ENCODE measurements at places on chromosomes 2 and 18.

DNA sequence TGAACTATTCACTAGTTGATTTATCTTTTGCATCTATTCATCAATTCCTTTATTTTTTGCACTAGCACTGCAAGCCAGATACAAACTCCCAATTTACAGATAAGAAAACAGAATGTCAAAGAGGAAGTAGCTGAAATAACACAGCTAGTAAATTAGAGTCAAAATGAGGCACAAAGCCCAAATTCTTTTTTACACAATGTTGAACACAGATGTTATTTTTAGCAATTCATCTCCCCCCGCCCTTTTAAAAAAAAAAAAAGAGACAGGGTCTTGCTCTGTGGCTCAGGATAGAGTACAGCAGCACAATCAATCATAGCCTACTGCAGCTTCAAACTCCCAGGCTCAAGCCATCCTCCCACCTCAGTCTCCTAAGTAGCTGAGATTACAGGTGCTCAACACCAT is 127.8 kb downstream of the CCBE1 start:
- DNase-seq: no peak

DNA sequence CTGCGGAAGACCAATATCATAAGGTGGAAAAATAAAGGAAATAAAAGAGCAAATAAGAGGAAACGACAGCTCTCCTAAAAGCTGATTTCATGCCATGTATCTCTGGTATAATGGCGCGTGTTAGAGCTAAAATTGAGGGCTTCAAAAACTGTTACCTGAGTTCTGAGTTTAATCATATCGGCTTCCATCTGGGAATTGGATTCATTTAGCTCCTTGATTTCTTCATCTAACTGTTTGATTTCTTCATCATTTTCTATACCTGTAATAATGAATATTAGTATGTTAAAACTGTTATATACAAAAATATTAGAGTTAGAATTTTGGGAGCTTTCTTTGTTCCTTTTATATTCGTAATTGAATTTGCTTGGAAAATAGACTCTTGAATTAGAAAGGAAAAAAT is 57.2 kb upstream of the PXDN start:
- no peak for DNase-seq

GRCh38 chr2:88845772-88846661 is 154.5 kb downstream of the RPIA start:
- DNase-seq: no peak

DNA sequence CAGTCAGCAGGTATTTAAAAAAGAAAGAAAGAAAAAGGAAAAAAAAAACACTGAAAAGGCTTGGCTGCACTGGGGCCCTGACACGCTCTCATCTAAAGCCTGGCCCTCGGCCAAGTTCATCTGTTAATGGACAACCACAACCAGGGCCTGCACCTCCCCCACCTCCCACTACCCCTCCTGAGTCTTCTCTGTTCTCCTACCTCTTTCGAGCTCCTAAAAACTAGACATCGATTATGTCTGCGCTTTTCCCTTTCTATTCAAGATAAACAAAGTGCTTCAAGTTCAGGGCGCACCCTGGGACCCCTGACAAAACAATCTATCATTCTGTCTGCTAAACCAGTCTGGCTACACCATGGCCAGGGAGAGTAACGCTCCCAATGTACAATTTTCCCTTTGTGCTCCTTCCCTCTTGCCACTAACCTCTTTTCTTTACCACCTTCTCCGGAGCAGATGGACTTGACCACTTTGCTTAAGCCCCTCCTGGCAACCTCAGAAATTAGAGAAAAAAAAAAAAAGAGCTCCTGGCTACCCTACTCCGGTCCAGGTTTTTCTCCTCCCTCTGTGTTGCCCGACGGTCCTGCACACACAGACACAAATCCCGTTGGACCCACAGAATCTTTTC is 22.7 kb downstream of the BCL11A start:
- peak; percentile 53 for DNase-seq

DNA sequence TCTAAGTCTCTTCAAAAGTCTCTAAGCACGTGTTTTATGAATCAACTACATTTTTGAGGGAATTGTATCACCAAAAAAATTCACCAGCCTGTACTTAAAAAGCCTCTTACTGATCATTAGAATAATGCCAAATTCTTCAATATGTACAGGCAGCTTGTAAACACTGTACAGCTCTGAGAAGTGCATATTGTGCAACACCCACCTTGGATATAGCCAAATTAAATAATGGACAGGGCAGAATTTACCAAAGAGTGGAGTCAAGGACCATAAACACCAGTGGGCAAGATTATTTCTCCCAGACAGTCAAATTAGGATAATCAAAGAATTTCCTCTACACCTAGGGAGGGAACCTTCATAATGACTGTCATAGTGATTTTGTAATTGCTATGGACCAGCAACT is 338.2 kb downstream of the NR4A2 start:
- DNase-seq: no peak

DNA sequence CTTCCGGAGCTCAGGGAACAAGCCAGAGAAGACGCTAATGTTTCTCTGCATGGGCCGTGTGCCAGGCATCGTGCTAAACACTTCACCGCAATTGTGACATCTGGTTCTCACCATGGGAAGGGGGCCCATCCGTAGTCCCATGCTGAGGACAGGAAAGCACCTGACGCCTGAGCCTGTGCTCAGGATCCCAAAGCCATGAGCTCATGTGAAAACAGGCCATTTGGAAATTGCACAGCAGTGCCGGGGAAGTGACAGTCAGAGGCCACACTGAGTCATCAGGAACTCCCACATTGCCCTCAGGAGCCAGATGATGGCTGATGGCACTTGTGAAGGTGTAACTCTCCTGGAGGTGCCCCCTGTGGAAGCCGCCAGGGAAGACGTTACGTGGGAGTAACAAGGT is 141.0 kb downstream of the INHBB start:
- DNase-seq: no peak

GRCh38 chr2:138730497-138731030 is 49.6 kb downstream of the NXPH2 start:
- DNase-seq: no peak

- no peak for DNase-seq
These were observed 125.4 kb downstream of the VWA3B start for GRCh38 chr2:98212092-98213000.

DNA sequence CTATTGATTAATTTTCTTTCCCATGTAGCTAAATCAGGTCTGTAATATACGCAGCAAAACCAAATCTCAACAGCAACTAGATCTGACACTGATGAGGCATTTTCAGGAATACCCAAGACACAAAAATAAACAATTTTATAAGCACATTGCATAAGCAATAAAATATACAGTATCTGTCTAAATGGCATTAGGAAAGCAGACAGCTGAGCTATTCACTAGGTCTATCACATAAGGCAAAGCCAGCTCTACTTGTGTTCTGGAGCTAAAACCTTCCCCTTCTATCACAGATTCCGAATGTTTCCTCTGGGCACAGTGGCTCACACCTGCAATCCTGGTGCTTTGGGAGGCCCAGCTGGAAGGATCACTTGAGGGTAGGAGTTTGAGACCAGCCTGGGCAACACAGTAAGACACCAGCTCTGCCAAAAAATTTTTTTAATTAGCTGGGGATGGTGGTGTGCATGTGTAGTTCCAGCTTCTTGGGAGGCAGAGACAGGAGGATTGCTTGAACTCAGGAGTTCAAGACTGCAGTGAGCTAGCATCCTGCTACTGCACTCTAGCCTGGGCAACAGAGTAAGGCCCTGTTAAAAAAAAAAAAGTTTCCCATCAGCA is 21.1 kb downstream of the PTPN2 start:
- no peak for DNase-seq

- peak; percentile 34 for DNase-seq
These were observed 11.0 kb upstream of the CATIP start for GRCh38 chr2:218345491-218346236.

DNA sequence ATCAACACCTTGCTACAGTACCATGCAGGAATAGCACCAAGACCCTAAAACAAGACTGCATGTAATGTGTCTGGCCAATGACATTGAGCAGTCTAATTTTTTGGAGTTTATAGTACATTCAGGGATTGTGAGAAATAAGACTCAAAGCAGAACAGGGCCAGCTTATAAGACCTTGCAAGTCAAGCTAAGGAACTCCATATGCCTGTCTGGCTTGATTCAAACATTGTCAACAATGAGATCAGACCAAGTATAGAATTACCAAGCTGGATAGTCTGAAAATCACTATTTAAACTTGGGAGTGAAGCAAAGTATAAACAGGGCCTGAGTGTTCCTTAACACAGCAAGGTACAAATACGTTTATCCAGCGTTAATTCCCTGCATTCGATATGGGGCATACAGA is 370.9 kb downstream of the CNTNAP5 start:
- DNase-seq: no peak

DNA sequence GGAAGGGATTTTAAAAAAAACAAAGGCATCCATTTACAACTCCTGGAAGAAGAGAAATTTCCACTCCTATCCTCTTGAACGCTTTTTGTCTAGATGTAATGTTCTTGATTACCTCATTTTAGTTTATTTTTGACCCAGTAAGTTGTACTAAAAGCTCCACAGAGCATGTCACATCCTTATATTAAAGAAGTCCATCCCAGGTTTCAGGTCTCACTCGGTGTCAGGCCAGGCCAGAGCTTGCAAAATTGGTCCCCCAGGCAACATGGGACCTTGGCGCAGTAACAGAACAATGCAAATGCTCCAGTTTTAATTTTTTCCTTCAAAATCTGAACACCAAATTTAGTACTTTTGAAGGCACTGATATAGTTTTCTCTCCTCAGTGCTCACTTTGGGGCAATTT is 218.4 kb upstream of the REV1 start:
- no peak for DNase-seq

GRCh38 chr18:29979881-29980280 is 1062.7 kb downstream of the DSC3 start:
- DNase-seq: no peak

- DNase-seq: no peak
These were observed 49.2 kb upstream of the TGIF1 start for GRCh38 chr18:3400567-3401296.

DNA sequence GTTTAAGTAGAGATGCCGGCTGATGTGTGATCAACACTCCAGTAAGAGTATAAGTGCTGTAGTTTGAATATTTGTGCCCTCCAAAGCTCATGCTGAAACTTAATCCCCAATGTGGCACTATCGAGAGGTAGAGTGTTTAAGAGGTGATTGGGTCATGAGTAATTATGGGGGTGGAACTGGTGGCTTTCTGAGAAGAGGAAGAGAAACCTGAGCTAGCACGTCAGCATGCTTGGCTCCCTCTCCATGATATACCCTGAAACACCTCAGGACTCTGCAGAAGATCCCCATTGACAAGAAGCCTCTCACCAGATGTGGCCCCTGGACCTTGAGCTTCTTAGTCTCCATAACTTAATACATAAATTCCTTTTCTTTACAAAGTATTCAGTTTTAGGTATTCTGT is 584.8 kb downstream of the TSN start:
- no peak for DNase-seq

GRCh38 chr2:88865801-88866371 is 174.4 kb downstream of the RPIA start:
- no peak for DNase-seq

GRCh38 chr2:70828914-70829824 is 6.4 kb downstream of the CD207 start:
- no peak for DNase-seq

- no peak for DNase-seq
These were observed 216.3 kb upstream of the ID2 start for GRCh38 chr2:8465560-8465959.

DNA sequence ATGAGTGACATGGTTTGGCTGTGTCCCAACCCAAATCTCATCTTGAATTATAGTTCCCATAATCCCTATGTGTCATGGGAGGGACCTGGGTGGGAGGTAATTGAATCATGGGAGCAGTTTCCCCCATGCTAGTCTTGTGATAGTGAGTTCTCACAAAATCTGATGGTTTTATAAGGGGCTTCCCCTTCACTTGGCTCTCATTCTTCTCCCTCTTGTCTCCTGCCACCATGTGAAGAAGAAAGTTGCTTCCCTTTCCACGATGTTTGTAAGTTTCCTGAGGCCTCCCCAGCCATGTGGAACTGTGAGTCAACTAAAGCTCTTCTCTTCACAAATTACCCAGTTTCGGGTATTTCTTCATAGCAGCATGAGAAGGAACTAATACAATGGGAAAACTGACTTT is 14.0 kb downstream of the DNAH7 start:
- DNase-seq: no peak

All from nephron progenitor cell (in vitro differentiated cells).